ENCODE measurements at places on chromosomes 1 and 21.

GRCh38 chr1:40155135-40155534 lies 6.1 kb upstream of the RLF start:
- DNase-seq: no peak

DNA sequence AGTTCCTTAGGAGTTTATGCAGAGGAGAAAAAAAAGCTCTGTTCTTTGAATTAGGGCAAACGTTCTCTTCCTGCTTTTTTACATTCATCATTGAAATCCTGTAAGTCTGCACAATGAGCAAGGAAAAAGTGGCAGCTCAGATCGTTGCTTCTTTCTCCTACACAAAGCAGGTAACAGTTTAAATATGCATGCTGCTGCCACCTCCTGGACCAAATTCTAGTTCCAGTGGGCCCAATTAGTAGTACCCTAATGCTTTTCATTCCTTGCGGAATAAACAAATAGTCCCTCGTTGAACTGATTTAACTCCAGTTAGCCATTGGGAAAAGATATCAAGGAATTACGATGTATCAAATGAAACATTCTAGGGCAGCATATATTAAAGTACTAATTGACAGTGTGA lies 20.1 kb downstream of the YTHDF2 start:
- no peak for DNase-seq

DNA sequence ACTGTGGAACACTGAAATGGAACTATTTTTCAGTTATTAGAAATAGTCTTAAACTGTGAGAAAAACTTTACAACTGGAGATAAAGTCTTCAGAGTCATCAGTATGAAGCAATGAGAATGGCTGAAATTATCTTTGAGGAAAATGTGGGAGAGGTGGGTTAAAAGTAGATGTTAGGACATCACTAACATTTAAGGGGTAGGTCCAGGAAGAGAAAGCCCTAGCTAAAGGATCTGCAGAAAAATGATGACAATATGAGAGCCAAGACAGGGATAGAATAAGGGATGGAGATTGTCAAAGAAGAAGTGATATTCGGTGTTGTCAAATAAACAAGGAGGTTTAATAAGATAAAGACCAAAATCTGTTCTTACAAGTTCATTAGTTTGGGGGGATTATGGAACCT lies 123.3 kb upstream of the GPR52 start:
- no peak for DNase-seq

GRCh38 chr1:43309405-43310025 lies 8.7 kb downstream of the TIE1 start:
- no peak for DNase-seq

DNA sequence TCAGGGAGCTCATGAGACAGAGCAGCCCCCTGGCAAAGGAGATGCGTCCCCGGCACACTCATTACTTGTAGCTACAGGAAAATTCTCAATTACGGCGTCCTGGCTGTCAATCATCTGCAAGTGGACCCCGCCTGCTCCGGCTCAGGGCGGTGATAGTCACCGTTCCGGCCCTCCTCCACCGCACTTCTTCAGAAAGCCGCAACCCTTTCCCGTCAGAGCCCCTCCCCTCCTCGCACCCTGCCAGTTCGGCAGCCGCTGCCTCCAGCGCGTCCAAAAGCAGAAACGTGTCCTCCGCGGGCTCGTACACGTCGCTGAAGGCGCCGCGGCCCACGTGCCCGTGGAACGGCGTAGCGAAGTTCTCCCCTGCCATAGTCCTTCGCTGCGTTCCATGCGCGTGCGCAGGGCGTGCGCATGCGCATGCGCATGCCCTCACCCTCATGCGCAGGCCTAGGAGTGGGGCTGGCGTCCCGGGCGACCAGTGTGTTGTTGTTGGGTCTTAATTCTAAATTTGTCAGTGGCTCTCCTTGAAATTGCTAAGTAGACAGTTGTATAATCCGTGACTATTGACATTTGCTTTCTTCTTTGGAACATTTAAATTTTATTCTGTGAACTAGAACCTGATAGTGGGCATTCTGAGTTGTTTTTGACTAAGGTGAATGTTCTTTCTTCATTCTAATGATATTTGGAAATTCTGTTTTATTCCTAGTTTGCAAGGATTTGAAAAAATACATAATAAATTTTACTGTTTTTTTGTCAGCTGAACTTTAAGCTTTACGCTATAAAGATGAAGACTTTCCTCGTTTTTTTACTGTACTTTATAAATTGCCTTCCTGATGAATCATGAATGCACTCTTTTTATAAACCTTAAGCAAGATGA lies 107.5 kb downstream of the LTN1 start:
- peak; percentile 87 for DNase-seq

DNA sequence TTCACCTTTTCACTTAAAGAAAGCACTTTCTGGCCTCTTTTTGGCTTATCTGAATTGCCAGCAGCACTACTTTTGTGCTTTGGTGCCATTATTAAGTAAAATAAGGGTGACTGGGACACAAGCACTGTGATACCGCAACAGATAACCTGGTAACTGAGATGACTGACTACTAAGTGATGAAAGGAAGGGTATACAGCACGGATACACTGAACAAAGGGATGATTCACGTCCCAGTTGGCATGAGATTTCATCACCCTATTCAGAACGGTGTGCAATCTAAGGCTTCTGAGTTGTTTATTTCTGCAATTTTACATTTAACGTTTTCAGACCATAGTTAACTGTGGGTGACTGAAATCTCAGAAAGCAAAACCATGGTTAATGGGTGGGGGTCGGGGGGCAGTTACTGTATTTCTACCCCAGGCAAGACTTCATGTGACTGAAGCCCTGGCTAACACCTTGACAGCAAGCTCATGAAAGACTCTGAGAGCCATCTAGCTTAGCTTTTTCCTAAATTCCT lies 102.8 kb downstream of the CLIC6 start:
- DNase-seq: no peak

- no peak for DNase-seq
Observed at GRCh38 chr21:34691390-34692032, 22.7 kb downstream of the CLIC6 start.

DNA sequence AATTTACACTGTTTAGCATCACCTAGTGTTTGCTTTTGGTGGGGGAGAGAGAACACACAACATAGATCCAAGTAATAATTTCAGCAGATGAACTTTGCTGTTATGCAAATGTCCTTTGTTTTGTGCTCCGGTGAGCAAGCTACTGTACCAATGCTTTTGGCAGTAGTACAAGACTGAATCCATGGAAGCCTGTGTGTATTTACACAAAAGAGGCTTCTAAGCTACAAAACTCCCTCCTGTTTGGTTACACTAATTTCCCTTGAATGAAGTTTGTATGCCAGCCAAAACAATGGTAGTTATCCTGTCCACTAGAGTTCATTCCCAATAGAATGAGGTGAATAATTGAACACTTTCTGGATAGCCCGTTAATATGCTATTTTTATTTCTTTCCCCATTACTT lies 320.5 kb downstream of the KCTD3 start:
- DNase-seq: no peak

- DNase-seq: no peak
Observed at GRCh38 chr1:116157096-116157495, 45.9 kb downstream of the MAB21L3 start.

GRCh38 chr1:119838236-119838635 lies 27.0 kb upstream of the REG4 start:
- DNase-seq: no peak

DNA sequence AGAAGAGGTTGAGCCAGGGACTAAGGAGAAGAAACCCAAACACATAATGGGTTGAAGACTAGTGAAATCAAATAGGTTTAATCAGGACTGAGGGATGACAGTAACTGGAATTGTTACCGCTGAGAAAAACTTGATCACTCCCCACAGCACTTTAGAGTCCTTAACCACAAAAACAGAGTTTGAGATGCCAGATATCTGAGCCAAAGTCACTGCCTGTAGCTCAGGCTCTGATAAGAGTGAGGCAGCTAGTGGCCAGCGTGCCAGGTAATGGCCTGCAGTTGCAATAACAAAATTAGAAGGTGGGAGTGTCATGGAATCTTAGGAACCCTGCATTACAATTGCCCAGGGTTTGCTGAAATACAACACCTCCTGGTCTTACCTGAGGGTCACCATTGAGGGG lies 48.0 kb downstream of the PRKAB2 start:
- no peak for DNase-seq

GRCh38 chr21:31798842-31799704 lies 67.2 kb upstream of the SCAF4 start:
- no peak for DNase-seq

- DNase-seq: no peak
Observed at GRCh38 chr1:6723621-6724428, 22.2 kb upstream of the DNAJC11 start.

GRCh38 chr1:42035205-42035829 lies 116.6 kb upstream of the HIVEP3 start:
- no peak for DNase-seq

- no peak for DNase-seq
Observed at GRCh38 chr1:41953291-41953690, 34.6 kb upstream of the HIVEP3 start.

DNA sequence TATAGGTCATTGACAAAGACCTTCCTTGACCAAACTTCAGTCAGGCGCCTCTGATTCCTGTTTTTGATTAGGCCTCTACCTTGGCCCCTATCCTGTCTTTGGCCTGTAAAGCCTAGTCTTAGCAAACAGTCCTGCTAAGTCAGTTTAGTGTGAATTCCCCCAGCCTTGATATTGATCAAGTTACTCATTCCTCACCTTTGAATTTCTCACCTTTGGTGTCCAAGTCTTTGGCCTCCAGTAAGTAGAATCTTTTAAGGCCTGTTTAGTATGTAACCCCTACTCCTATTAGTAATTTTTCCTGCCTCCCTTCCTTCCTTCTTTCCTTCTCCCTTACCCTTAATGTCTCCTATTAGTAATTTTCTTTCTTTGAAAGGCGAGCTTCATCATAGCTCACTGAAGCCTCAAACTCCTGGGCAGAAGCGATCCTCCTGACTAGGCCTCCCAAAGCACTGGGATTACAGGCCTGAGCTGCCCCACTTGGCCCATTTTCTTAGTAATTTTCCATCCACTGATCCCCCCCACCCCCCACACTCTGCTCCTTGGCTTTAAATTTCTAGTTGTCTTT lies 13.0 kb upstream of the ZNF692 start:
- DNase-seq: no peak

Measured in stimulated activated CD8-positive, alpha-beta memory T cell treated with anti-CD3 and anti-CD28 coated beads, Interleukin-12 subunit alpha, Interleukin-12 subunit beta, amount 100 ng/mL, for 4 hours (primary cell).